T-cell (primary cell): ENCODE measurements at places on chromosomes 13 and 19. TPM values are rescaled to one million over a fixed set of nuclear protein-coding genes. Genes with fewer than 3 reads are reported as not detected.

Gene ARL11
- total RNA-seq, result 0.12 TPM

Gene SHISA2
- 0.47 TPM for total RNA-seq

DNA sequence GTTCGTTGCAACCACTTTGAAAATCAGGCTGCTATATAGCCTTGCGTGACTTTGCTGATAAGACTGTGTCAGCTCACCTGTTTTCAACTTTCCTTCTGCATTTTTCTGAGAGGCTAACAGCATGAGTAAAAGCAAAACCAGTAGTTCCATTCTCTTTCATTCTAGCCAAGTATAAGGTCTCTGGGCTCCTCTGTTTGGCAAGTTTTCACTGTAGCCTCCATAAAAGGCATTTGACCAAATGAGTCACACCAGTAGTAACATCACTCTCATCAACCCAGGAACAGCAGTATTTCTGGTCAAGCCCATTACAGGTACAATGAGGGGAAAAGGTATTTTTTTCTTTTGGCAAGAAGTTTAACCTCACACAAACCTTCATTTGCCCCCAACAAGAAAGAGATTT, 1149.8 kb upstream of the MIR17HG start:
- DNase-seq, result no peak
- no peak overlapping the region for H3K4me3 ChIP-seq
- no peaks in the 10 kb centered on the region for H3K27me3 ChIP-seq
- no peak overlapping the region for H3K27ac ChIP-seq

GRCh38 chr13:80469853-80470381, 129.0 kb upstream of the SPRY2 start:
- DNase-seq, result no peak
- H3K27me3 ChIP-seq, result no peaks in the 10 kb centered on the region
- H3K27ac ChIP-seq, result no peak overlapping the region
- no peaks in the 10 kb centered on the region for H3K4me1 ChIP-seq
- no peak overlapping the region for H3K4me3 ChIP-seq

DNA sequence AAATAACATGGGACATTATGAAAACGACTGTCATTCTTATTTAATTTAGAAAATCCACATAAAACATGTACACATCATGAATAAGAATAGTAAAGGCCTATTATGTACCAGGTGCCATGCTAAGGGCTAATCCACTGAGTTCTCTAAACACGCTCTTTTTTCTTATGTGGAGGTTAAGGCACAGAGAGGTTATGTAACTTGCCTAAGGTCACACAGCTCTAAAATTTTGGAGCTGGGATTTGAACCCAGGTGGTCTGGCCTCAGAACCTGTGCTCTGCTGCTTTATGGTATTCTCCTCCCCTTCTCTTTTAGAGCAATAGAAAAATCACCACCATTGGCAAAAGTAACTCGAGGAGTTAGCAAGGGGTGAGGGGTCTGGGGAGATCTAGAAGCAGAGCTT, 156.9 kb upstream of the ZNF536 start:
- DNase-seq, result no peak
- no peaks in the 10 kb centered on the region for H3K36me3 ChIP-seq
- H3K4me3 ChIP-seq, result no peak overlapping the region
- H3K4me1 ChIP-seq, result no peaks in the 10 kb centered on the region
- no peaks in the 10 kb centered on the region for H3K27me3 ChIP-seq
- no peak overlapping the region for H3K27ac ChIP-seq

DNA sequence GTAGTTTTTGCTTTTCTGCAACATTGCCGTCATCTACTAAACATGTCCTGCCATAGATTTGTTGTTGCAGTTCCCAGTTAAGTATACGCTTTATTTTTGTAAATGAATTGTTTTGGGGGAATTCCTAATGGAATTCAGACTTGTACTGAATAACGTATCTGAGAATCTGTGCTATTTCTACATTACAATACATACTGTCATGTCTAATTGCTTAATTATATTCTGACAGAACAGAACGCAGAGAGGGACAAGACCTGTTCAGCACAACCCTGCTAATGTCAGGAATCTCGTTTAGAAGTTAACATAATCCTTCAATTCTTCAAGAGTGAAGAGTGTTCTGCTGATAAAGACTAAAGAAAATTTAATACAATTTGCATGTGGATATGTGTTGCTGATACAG, 861.1 kb upstream of the KLHL1 start:
- DNase-seq, result no peak
- H3K36me3 ChIP-seq, result no peaks in the 10 kb centered on the region
- no peaks in the 10 kb centered on the region for H3K4me1 ChIP-seq
- no peak overlapping the region for H3K27ac ChIP-seq
- H3K4me3 ChIP-seq, result no peak overlapping the region
